CD4-positive, alpha-beta memory T cell (primary cell): ENCODE measurements at places on chromosomes 4 and X. TPM values are rescaled to one million over a fixed set of nuclear protein-coding genes. Genes with fewer than 3 reads are reported as not detected.

The PTPN13 gene
- total RNA-seq, result 7.6 TPM

The ZNF141 gene
- total RNA-seq, result 55.2 TPM

The IQSEC2 gene
- 1.5 TPM for total RNA-seq

The OPHN1 gene
- total RNA-seq, result 0.44 TPM

The TMEM150C gene
- not detected for total RNA-seq

The FRG2 gene
- total RNA-seq, result not detected

GRCh38 chr4:135564090-135564489 lies 1362.5 kb upstream of the PABPC4L start:
- DNase-seq, result no peak

- DNase-seq, result peak; percentile 48
These were observed at the start of gene RAB33A for GRCh38 chrX:130171446-130172126. RAB33A (plus strand) TSS chrX:130171962; CDS start chrX:130172063, 101 bp downstream.

- peak; percentile 60 for DNase-seq
These were observed 13.4 kb downstream of the ARHGEF6 start for GRCh38 chrX:136767104-136767941.

DNA sequence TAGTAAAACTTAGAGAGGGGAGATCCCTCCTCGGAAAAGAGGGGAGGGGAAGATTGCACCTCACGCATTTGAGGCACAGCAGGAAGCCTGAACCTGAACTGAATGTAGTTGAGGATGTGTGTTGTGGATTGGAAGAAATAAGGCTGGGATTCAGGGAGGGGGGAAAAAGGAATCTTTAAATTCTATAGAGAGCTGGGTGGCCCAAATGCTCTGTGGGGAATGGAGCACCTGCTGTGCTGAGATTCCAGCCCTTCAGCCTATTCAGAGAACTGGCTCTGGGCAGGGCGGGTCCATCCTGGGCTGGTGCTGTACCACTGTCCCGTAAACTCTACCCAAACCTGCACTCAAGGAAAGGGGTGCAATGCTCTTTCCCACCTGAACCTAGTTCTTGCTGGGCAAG lies 4.1 kb downstream of the FOXO4 start:
- DNase-seq, result no peak

GRCh38 chrX:122512561-122513072 lies 671.5 kb upstream of the GRIA3 start:
- DNase-seq, result no peak

GRCh38 chr4:145731028-145731427 lies 51.1 kb downstream of the C4orf51 start:
- DNase-seq, result no peak

GRCh38 chr4:148776941-148777340 lies 334.7 kb upstream of the NR3C2 start:
- DNase-seq, result no peak

GRCh38 chr4:141638230-141638629 lies 1.8 kb downstream of the IL15 start:
- DNase-seq, result no peak

GRCh38 chr4:24433515-24434214 lies 150.7 kb downstream of the DHX15 start:
- DNase-seq, result no peak

- no peak for DNase-seq
These were observed 34.9 kb upstream of the IQSEC2 start for GRCh38 chrX:53316111-53316859.

GRCh38 chr4:1032861-1033260 lies 21.4 kb downstream of the FGFRL1 start:
- DNase-seq, result no peak

GRCh38 chrX:15475486-15475885 lies 17.6 kb downstream of the PIR start:
- no peak for DNase-seq
